ENCODE measurements at places on chromosomes 7 and 10.

DNA sequence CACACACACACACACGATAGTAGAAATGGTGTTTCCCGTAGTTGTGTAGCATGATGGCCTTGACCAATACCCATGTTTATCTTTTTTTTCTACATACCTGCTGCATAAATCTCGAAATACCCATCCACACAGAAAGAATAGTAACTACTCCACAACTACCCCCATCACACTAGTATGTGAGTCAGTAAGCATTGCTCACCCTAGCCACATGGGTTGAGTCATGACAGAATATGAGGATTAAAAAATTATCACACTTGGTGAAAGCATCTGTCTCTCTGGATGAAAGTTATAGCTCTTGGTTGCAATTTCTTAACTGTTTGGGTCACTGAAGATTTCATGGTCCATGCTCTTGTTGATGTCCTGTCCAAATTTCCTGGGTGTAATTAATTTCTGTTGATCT lies 103.4 kb upstream of the MDFIC start:
- no peak for DNase-seq
- no peaks in the 10 kb centered on the region for H3K36me3 ChIP-seq
- no peak overlapping the region for H3K27ac ChIP-seq
- no peak overlapping the region for H3K4me3 ChIP-seq
- peaks cover 25% of the 10 kb centered on the region for H3K4me1 ChIP-seq
- no peaks in the 10 kb centered on the region for H3K27me3 ChIP-seq

DNA sequence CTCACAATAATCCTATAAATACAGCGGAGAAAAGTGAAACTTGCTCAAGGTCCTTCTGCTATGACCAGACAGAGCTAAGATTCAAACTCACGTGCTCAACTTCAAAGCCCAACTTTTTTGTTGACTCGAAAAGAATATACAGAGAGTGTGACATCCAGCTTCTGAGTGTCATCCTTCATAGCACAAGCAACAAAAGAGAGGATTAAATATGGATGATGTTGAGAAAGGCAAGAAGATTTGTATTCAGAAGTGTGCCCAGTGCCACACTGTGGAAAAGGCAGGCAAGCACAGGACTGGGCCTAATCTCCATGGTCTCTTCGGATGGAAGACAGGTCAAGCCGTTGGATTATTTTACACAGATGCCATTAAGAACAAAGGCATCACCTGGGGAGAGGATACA lies 2.1 kb upstream of the FAM3C start:
- no peaks in the 10 kb centered on the region for H3K36me3 ChIP-seq
- no peak overlapping the region for H3K27ac ChIP-seq
- DNase-seq: no peak
- H3K4me3 ChIP-seq: no peak overlapping the region
- peaks cover 18% of the 10 kb centered on the region for H3K4me1 ChIP-seq
- H3K27me3 ChIP-seq: no peaks in the 10 kb centered on the region

DNA sequence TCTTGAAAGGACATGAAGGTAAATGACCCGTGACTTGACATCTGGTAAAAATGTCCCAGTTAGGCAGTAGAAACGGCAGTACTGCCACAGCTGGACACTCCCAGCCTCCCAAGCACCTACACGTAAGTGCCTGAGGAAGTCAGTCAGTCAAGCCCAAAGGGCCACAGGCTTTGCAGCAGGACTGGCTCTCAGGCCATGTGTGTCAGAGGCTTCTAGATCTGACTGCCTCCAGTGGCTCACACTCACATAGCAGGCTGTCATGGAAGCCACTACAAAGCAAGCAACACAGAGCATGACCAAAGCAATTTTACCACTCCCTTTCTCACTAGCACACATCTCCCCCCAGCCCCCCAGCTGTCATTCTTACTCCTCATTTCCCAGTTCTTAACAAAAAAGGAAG lies 17.8 kb upstream of the CCNJ start:
- no peak overlapping the region for H3K4me3 ChIP-seq
- no peaks in the 10 kb centered on the region for H3K4me1 ChIP-seq
- no peaks in the 10 kb centered on the region for H3K36me3 ChIP-seq
- no peak for DNase-seq
- H3K27ac ChIP-seq: no peak overlapping the region

- no peak overlapping the region for H3K4me3 ChIP-seq
- H3K36me3 ChIP-seq: no peaks in the 10 kb centered on the region
- DNase-seq: no peak
Measured at GRCh38 chr7:28474282-28474638, 61.9 kb downstream of the CREB5 start.

DNA sequence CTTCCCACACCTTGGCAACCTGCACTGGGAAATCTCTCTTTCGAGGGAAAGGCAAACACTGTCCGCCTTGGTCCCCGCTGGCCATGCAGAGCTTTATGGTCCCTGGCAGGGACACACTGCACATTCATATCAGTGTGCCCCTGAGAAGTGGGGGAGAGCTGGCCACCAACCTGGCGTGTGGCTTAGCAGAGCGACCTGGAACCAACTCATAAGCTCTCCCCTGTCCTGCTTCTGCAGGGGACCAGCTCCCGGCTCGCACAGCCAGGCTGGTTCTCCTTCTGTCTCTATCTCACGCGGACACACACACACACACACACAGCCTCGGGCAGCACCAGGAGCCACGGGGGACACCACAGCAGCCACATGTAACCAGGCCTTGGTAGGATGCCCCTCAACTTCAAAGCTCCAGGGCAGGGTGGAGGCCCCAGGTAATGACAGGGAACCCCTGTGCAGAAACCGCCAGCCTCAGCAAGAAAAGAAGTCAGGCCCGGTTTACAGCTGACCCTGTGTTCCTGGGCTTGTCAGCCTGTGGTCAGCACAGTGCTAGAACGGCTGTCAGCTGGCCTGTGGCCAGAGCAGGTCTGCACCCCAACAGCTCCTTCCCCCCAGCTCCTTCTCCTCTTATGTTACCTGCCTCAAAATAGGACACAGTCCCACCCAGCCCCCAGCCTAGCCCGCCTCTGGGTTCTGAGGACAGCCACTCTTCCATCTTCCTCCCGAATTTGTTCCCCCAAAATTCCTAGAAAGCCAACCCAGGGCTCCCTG lies 69.3 kb downstream of the OAT start:
- no peak overlapping the region for H3K27ac ChIP-seq
- no peaks in the 10 kb centered on the region for H3K27me3 ChIP-seq
- H3K4me1 ChIP-seq: no peaks in the 10 kb centered on the region
- H3K4me3 ChIP-seq: no peak overlapping the region

DNA sequence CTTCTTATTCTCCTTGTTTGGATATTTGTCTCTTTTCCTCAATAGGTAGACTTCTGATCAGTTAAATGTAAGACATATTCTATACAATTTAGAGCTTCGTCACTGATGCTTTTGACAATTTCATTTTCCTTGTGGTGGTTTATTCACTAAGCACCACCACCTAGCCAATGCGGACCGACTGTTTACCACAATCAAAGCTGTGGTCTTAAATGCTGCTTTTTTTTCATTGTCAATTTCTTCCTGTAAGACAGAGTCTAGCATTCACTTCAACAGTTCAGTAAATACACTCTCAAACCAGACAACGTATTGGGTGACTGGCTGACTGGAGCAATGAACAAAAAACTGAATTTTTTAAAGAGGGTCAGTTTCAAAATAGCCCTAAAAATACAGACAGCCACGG lies 239.0 kb downstream of the DNAJB6 start:
- H3K4me3 ChIP-seq: no peak overlapping the region
- no peaks in the 10 kb centered on the region for H3K36me3 ChIP-seq
- no peak overlapping the region for H3K27ac ChIP-seq

DNA sequence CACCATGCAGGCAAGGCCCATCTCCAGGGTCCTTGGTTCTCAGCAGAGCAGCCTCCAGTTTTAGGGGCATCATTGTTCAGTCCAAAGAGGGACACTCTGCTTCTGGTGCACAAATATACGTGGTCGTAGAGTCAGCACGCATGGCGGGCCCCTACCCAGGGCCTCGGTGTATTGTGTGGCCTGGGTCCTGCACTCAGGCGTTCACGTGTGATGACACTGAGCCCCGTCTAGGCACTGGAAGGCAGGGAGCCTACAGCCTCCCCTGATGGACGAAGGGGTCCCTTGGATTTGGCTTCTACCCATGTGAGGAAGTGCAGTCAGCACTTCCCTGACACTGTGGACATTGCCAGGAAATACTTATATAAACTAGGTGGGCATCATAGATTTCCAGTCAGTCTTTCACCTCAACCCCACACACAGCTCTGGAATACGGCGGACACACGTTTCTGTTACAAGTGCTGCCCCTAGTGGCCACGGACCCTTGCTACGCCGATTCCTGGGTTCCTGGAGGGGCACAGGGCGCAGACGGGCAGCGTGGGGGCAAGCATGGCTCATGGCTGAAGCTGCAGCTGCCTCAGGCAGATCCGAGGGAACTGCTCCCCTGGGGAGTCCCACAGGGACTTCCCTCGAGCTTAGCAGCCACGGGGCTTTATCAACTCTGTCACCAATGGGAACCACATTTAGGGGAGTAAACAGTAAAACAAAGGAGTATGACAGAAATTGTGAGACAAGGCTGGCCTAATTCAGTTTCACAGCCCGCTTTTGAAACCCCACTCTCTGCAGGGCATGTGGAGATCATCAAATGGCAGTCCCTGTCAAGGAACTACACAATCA lies 25.4 kb downstream of the AIFM2 start:
- no peaks in the 10 kb centered on the region for H3K4me1 ChIP-seq
- H3K4me3 ChIP-seq: no peak overlapping the region
- no peak for DNase-seq
- H3K27me3 ChIP-seq: no peaks in the 10 kb centered on the region

GRCh38 chr10:25813511-25813910 lies 120.5 kb upstream of the MYO3A start:
- no peaks in the 10 kb centered on the region for H3K36me3 ChIP-seq
- H3K4me3 ChIP-seq: no peak overlapping the region

GRCh38 chr10:30007406-30007805 lies 52.0 kb downstream of the JCAD start:
- no peak overlapping the region for H3K27ac ChIP-seq
- no peak overlapping the region for H3K4me3 ChIP-seq
- H3K27me3 ChIP-seq: no peaks in the 10 kb centered on the region
- H3K4me1 ChIP-seq: no peaks in the 10 kb centered on the region

GRCh38 chr10:131514454-131514853 lies 202.9 kb upstream of the TCERG1L start:
- H3K4me1 ChIP-seq: no peaks in the 10 kb centered on the region
- H3K27ac ChIP-seq: no peak overlapping the region
- H3K36me3 ChIP-seq: no peaks in the 10 kb centered on the region
- no peak for DNase-seq
- no peak overlapping the region for H3K4me3 ChIP-seq
- no peaks in the 10 kb centered on the region for H3K27me3 ChIP-seq

DNA sequence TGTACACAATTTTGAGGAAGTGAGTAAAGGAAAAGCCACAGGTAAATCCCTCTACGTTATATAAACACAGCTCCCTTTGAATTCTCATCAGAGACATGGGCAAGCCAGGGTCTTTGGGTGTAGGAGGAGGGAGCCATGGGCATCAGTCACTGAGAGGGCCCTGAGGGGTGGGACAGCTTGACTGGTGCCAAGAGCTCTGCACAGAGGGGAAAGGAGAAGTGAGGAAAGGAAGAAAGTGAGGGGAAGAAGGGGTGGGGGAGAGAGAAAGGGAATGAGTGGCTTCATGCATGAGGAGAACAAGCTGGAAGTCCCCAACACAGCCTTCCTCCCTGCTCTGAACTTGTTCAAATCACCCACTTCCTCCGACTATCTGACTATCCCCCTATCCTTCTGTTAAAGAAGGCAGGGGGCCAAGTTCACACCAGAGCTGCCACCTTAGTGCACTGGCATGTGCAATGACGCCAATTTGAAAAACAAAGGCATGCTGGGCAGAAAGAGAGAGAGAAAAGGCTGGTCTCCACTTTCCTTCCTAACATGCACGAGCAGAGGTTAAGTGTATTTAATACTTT lies 16.4 kb upstream of the RNF148 start:
- no peaks in the 10 kb centered on the region for H3K4me1 ChIP-seq
- no peaks in the 10 kb centered on the region for H3K36me3 ChIP-seq
- no peaks in the 10 kb centered on the region for H3K27me3 ChIP-seq
- no peak for DNase-seq

GRCh38 chr10:33353853-33354252 lies 19.4 kb upstream of the NRP1 start:
- H3K27me3 ChIP-seq: no peaks in the 10 kb centered on the region
- no peaks in the 10 kb centered on the region for H3K36me3 ChIP-seq
- H3K27ac ChIP-seq: no peak overlapping the region
- no peaks in the 10 kb centered on the region for H3K4me1 ChIP-seq
- no peak for DNase-seq

DNA sequence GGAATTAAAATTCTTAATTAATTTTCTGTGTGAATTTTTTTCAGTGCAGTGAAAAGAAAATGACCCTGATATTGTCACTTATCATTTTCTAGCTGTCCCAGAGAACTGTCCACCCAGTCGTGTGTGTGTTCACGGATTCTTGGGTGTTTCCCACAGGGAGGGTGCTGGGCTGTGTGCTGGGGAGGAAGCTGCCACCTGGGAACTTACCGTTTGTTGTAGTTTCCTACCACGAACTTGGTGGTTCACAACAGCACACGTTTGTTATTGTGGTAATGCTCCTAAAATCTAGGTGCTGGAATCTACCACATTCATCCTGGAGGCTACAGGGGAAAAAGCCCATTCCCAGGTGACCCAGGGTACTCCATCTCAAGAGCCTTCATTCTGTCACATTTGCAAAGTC lies 276.1 kb downstream of the GLRX3 start:
- no peak overlapping the region for H3K4me3 ChIP-seq
- no peaks in the 10 kb centered on the region for H3K4me1 ChIP-seq
- peak; percentile 40 for DNase-seq
- no peak overlapping the region for H3K27ac ChIP-seq
- no peaks in the 10 kb centered on the region for H3K27me3 ChIP-seq

- no peak for DNase-seq
- peaks cover 31% of the 10 kb centered on the region for H3K4me1 ChIP-seq
- H3K27me3 ChIP-seq: no peaks in the 10 kb centered on the region
- H3K4me3 ChIP-seq: peak within 1 kb of the TSS; percentile 63
- H3K36me3 ChIP-seq: no peaks in the 10 kb centered on the region
- peak within 1 kb of the TSS; percentile 86 for H3K27ac ChIP-seq
Measured at GRCh38 chr7:122886357-122887081, at the start of gene CADPS2. TSS of gene CADPS2 (minus strand) at chr7:122886460. CDS start at chr7:122886337, 123 bp downstream.

- no peak for DNase-seq
- H3K4me3 ChIP-seq: no peak overlapping the region
- peak overlapping the region; percentile 55 for H3K27ac ChIP-seq
- H3K36me3 ChIP-seq: no peaks in the 10 kb centered on the region
Measured at GRCh38 chr7:27576360-27576944, 86.2 kb downstream of the HIBADH start.

DNA sequence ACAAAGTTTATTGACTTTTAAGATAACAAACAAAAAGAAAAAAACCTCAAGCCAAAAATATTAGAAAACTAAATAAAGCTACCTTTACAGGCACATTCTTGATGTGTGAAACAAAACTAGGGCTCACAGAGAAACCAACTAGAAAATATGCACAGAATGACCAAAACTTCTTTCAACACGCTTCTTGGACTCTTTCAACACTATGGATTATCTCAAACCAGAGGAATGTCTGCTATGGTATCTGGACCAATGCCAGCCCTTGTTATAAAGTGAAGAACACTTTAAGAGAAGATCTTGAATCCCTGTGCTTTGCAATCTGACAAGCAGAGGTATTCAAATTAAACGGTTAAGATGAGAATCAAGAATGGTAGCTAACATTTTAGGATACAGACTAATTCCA lies 76.6 kb downstream of the DNAJC1 start:
- H3K36me3 ChIP-seq: no peaks in the 10 kb centered on the region
- no peak overlapping the region for H3K27ac ChIP-seq
- DNase-seq: no peak
- no peak overlapping the region for H3K4me3 ChIP-seq
- no peaks in the 10 kb centered on the region for H3K27me3 ChIP-seq

All from vagina (tissue), 2 donors.